ENCODE measurements at places on chromosomes 7 and 10.

DNA sequence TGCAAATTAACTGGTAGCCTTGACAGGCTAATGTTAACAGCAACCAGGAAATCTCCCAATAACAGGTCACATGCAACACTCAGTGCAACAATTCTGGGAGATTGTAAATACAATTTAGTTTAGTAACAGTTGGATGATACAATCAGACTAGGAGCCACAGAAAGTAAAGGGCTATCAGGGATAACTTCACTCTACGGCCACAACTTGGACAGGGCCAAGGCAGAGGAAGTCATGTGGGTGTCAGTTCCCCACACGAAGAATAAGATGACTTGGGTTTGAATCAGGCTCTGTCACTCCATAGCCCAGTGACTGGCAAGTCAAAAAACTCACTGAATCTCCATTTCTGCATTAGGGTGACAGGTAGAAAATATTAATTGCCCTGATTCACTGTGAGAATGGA lies 217.3 kb upstream of the CCDC6 start:
- no peak for DNase-seq

DNA sequence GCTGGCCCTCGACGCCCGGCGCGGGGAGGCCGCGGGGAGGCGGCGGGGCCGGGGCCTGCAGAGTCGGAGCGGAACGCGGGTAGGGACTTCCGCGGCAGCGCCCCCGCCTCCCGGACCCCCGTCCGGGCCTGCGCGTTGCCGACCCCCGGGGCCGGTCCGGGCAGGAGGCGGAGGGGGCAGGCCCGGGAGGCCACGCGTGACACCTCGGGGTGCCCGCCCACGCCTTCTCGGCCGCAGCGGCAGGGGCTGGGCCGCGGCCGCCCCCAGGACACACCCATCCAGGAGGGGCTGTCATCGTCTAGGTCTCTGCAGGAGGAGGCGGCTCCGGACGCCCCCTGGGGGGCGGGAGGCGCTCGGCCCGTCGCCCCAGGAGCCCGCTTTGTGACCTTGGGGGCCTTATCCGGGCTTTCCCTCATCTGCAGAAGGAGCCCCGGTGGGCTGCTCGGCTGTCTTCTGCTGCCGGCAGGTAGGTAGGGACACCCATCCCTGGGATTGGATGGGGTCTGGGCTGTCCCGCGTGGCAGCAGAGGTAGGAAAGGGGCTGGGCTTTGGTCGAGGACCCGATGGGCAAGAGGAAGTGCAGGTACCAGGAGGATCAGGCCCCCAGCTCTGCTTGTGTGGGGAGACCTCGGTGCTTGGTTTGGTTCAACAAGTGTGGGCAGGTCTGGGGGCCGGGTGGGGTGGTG lies 569 bp downstream of the ZNF316 start:
- peak; percentile 34 for DNase-seq

DNA sequence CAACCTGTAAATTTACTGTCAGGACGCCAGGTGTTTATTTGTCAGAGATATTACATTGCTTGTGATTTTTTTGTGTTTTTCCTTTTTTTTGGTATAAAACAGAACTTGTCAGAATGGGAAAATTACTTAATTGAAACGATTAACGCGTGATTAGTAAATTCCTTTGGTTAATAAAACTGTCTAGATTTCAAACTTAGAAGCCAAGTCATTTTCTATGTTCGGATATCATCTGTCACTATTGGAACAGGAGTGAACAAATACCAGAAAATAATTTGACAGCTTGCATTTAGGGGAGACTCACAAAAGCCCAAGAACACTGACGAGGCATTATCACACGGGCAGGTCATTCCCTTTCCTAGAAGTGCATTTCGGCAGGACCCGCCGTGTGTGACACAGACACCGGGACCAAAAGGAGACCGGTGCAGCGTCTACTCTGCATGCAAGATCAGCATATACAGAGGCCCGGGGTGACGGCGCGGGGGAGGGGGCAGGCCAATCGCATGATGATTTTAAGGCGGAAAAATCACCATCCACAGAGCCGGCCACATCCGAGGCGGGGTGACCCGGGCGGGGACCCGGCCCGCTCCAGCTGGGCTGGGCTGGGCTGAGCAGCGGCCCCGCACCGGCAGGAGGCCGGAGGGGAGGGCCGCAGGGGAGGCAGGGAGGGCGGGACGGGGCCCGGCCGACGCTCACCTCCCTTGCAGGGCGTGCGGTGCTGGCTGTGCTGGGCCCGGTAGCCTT lies 841 bp downstream of the GLUD1 start:
- peak; percentile 41 for DNase-seq

- DNase-seq = no peak
Observed at GRCh38 chr7:155263051-155263450, 34.6 kb upstream of the INSIG1 start.

- DNase-seq = no peak
Observed at GRCh38 chr7:36440880-36441279, 51.2 kb downstream of the ANLN start.

DNA sequence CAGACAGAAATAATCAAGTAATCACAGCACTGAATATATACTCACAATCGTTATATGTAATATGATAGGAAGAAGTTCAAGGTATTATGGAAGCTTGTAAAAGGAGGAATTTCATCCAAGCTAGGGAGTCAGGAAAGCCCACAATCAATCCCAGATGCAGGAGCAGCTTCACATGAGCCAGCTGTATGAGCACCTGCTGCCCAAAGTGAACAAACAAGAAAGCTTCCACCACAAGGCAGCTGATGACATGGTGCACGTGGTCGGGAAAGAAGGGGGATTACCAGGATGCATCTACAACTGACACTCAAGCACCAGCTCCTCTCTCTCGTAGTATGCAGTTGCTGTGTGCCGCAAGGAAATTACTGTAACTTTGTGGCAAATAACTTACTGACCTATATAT lies 225.2 kb downstream of the XPNPEP1 start:
- DNase-seq = no peak

- no peak for DNase-seq
Observed at GRCh38 chr7:101518336-101518735, 110.8 kb downstream of the MYL10 start.

DNA sequence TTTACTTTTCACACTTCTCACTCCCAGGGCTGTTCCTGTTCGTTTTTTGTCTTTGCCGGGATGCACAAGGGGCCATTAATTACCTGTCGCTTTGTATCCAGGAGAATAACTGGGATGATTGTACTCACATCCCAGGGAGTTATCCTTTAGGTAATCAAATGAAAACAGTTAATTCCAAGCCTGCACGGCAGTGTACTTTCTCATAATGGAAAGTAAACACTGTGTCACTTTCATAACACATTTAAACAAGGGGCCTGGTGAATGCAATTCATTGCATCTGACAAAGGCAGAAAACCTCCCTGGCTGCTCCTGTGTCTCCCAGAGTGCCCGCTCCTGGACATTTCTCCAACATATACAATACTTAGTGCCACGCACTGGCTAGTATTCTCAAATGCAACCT lies 138.7 kb upstream of the CELF2 start:
- no peak for DNase-seq

GRCh38 chr7:9691286-9691685 lies 1257.9 kb downstream of the NXPH1 start:
- no peak for DNase-seq

GRCh38 chr10:26384600-26384999 lies 53.5 kb upstream of the APBB1IP start:
- no peak for DNase-seq

DNA sequence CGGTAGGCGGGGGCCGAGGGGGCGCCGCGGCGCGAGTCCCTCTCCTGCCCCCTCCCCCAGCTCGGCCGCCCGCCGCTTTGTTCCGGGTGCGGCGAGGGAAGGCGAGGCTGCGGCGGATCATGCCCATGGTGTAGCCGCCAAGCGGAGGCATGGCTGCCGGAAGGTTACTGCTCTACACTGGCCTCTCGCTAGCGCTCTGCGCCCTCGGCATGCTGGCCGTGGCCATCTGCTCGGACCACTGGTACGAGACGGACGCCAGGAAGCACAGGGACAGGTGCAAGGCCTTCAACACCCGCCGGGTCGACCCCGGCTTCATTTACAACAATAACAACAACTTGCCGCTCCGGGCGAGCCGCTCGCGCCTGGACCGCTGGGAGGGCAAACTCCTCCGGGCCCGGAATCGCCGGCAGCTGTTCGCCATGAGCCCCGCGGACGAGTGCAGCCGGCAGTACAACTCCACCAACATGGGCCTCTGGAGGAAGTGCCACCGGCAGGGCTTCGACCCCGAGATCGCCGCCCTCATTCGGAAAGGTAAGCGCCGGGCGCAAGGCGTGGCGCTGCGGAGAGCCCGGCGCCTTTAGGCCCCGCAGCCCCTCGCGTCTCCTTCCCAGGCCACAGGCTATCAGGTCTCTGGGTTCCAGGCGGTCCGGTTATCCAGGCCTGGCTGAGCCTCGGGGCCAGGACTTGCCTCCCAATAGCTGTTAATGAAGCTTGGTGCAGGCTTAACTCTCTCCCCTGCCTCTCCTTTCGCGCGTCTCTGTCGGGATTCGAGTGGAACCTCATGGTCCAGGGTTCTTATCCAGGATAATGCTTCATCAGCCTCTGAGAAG lies 513 bp downstream of the TMEM178B start:
- no peak for DNase-seq

DNA sequence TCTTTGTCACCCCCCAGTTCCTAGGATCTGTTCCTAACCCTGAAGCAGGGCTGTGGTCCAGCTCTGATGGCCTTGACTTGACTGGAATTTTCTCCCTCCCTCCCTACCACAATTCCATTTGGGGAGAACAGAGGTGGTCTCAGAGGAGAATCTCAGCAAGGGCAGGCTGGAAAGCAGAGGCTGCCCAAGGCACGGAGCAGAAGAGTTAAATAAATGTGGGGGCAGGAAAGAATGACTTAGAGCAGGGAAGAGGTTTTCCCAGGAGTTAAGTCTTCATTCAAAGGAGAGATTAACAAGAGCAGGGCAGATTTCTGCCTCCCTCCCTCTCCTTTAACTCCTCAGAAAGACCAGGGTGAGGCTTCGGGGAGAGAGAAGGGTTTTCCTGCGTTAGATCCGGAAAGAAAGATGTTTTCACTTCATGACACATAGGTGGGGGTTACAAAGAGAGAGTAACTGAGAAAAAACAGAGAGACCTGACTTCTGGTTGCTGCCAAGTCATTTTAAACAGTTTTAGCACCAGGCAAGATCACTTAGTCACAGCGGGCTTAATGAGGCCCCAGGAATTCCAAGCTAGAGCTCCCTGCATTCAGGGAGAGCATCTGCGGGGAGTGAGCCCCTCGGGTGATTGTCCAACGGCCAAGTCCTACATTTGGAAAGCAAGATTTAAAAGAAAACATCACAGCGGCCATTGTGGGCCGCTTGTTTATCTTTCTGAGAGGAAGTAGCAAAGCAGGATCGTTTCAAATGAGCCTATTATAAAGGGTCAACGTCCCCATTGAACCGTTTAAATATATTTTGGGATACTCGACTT lies 78.7 kb downstream of the ARHGAP22 start:
- no peak for DNase-seq

DNA sequence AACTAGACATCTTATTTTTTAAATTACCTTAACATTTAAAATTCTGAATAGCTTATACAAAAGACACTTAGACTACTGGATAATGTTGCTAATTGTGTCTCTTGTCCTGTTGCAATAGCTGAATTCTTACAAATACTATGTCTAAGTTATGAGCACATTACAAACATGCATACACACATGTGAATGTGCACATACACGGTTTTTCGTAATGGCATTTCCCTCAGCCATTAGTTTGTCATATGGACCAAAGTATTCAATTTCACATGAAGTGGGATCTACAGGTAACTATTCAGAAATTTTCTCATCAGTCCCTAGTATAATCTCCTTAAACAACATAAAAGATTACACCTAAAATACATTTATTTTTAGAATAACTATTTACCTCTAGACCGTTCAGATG lies 178.6 kb upstream of the BET1 start:
- no peak for DNase-seq

- DNase-seq = no peak
Observed at GRCh38 chr10:105239311-105240219, 598.5 kb downstream of the SORCS3 start.

GRCh38 chr10:92268748-92269147 lies 22.1 kb downstream of the CPEB3 start:
- no peak for DNase-seq

- DNase-seq = no peak
Observed at GRCh38 chr7:43594020-43594419, 11.1 kb downstream of the STK17A start.

DNA sequence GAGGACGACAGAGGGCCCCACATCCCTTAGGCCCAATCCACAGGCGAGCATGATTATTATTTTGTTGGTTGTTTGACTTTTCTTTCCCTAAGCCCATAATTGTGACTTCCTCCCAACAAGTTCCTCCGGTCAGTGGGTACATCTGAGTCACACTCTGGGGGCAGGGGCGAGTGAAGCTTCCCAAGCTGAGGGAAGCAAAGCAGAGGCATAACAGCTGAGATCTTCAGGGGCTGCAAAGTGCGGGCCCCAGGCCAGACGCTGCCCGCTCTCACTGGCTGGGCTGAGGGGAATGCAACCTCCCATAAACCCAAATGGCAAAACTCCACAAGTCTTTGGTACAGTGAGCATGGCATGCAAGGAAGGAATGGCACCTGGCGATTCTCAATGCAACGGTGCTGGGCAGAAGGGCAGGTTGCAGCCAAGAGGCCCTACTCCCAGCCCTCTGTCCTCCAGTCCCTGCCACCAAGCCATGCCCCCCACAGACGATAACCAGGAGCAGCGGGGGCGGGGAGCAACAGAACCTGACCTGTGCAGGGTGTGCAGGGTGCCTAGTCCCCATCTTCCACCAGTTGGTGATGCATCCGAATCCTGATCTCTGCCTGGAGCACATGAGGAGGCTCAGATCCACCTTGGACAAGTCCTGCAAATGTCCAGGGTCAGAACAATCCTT lies 25.3 kb downstream of the TNS3 start:
- DNase-seq = no peak

GRCh38 chr7:135352285-135352684 lies 118.6 kb downstream of the STRA8 start:
- no peak for DNase-seq

DNA sequence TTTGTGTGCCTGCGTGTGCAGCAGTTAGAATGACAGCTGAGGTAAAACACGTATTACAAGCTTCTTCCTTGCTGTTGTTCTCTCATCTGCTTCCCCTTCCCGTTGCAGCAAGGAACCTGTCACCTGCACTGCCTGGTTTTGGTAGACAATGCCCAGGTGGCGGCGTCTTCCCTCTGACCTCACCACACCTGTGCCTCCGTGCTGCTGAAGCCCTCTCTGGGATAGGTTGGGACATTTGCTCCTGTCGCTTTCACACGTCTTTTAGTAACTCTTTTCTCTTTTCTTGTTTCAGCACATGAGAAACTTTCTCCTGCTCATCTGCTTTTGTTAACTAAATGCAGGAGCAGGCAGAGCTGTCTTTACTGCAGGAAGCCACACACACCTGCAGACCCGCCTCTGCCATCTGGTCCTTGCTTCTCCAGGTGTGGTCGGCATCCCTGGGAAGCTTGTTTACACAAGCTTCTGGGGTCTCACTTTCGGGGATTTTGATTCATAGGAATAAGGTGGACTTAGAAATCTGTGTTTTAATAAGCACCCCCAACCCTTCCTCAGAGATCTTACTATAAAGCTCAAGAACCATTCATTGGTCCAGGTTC lies 60.7 kb upstream of the EXOC6 start:
- DNase-seq = no peak

DNA sequence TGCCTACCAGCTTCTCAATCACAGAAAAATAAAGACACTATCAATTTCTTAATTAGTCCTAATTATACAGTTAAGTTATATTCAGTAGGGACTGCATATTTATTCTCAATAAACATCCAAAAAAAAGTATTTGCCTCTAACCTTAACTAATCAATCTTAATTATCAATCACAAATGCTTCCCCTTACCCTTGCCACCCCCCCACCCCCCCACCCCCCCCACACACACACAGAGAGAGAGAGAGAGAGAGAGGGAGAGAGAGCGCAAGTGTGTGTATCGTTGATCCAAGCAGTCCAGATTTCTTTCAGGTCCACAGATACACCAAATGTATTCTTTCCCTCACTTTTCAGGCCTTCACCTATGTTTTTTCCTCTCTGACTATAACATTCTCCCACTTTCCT lies 12.9 kb downstream of the ZNF800 start:
- DNase-seq = no peak
